ENCODE measurements at places on chromosomes 3 and 15. TPM values are rescaled to one million over a fixed set of nuclear protein-coding genes. Genes with fewer than 3 reads are reported as not detected.

The SPINK8 gene
- not detected for total RNA-seq

The MYO5A gene
- total RNA-seq, result 21.2 TPM

The AGBL1 gene
- 0.07 TPM for total RNA-seq

The PLSCR2 gene
- total RNA-seq, result not detected

The CTXN2 gene
- total RNA-seq, result not detected

The TMPRSS7 gene
- not detected for total RNA-seq

The KATNBL1 gene
- total RNA-seq, result 51.8 TPM

- no peaks in the 10 kb centered on the region for H3K27me3 ChIP-seq
- H3K27ac ChIP-seq, result no peak overlapping the region
- H3K4me3 ChIP-seq, result no peak overlapping the region
Measured at GRCh38 chr3:105800320-105800719, 68.5 kb downstream of the CBLB start.

GRCh38 chr15:78930577-78931388 is 14.1 kb downstream of the CTSH start:
- DNase-seq, result no peak
- H3K36me3 ChIP-seq, result peaks cover 6% of the 10 kb centered on the region
- H3K27me3 ChIP-seq, result no peaks in the 10 kb centered on the region
- H3K4me1 ChIP-seq, result no peaks in the 10 kb centered on the region
- no peak overlapping the region for H3K4me3 ChIP-seq

- peaks cover 29% of the 10 kb centered on the region for H3K27me3 ChIP-seq
- peaks cover 37% of the 10 kb centered on the region for H3K4me1 ChIP-seq
- no peak overlapping the region for H3K27ac ChIP-seq
- H3K4me3 ChIP-seq, result no peak overlapping the region
- DNase-seq, result no peak
Measured at GRCh38 chr3:194330160-194330559, 21.0 kb downstream of the CPN2 start.

GRCh38 chr15:47477341-47477740 is 240.0 kb upstream of the SEMA6D start:
- no peak overlapping the region for H3K4me3 ChIP-seq
- no peaks in the 10 kb centered on the region for H3K4me1 ChIP-seq
- peaks cover 3% of the 10 kb centered on the region for H3K36me3 ChIP-seq
- no peak overlapping the region for H3K27ac ChIP-seq

- H3K4me1 ChIP-seq, result peaks cover 4% of the 10 kb centered on the region
- no peak for DNase-seq
- no peak overlapping the region for H3K4me3 ChIP-seq
- H3K27ac ChIP-seq, result no peak overlapping the region
Measured at GRCh38 chr3:122623031-122623829, 45.8 kb downstream of the PARP15 start.

GRCh38 chr3:38950581-38950980 is 101.2 kb downstream of the SCN11A start:
- H3K4me1 ChIP-seq, result no peaks in the 10 kb centered on the region
- no peak overlapping the region for H3K4me3 ChIP-seq
- no peaks in the 10 kb centered on the region for H3K27me3 ChIP-seq
- H3K36me3 ChIP-seq, result no peaks in the 10 kb centered on the region

DNA sequence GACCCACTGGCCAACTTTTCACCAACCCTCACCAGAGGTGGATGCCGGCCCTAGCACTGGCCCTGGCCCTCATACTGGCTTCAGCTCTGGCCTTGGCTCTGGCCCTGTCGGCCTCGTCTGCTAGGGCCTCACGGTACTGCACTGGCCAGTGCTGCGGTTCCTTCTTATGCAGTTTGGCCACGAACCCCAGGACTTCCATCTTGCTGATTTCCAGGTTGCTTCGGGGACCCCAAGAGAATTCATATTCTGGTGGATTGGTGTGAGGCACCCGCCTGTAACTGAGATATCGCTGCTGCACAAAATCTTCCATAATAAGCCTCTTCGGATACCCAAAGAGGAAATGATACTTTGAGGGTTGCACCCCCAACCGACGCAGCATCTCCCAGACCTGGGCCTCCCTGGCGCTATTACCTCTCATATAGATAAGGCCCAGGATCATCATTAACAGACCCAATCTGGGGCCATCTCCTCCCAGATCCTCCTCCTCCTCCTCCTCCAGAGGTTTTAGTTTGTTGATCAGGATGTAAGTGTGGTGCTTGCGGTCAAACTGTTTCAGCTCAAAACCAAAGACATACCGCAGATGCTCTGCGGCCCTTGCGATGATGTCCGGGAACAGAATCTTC is 883 bp downstream of the MAGEF1 start:
- H3K4me3 ChIP-seq, result peak overlapping the region; percentile 93
- H3K4me1 ChIP-seq, result peaks cover 53% of the 10 kb centered on the region
- DNase-seq, result peak; percentile 53
- peaks cover 35% of the 10 kb centered on the region for H3K36me3 ChIP-seq
- H3K27me3 ChIP-seq, result no peaks in the 10 kb centered on the region
- peak overlapping the region; percentile 88 for H3K27ac ChIP-seq

DNA sequence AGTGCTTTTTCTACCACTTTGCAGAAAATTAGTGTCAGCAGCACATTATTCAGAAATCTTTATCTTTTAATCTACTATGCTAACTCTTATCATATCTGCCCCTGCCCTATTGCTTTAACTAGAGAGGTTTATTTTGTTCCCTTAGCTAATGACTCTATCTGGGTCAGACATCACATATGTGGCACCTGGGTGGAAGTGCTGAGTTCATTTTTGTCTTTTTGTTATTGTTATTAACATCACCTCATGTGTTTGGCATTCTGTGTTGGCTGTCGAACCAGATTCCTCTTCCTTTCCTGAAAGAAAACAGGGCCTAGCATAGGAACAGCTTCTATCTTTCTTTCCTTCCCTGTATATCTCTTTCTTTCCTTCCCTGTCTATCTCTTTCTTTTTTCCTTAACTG is 100.7 kb downstream of the RBMS3 start:
- no peak for DNase-seq
- H3K27ac ChIP-seq, result no peak overlapping the region
- H3K4me3 ChIP-seq, result no peak overlapping the region
- peaks cover 12% of the 10 kb centered on the region for H3K36me3 ChIP-seq
